B cell (primary cell): ENCODE measurements at places on chromosomes 16 and 17.
A peak's percentile ranks its signal among the peaks of the same experiment; 100 is the strongest.

- H3K27me3 ChIP-seq, result no peaks in the 10 kb centered on the region
- H3K4me1 ChIP-seq, result no peaks in the 10 kb centered on the region
- DNase-seq, result no peak
- no peak overlapping the region for H3K27ac ChIP-seq
- H3K4me3 ChIP-seq, result no peak overlapping the region
- peaks cover 16% of the 10 kb centered on the region for H3K36me3 ChIP-seq
These were observed 15.3 kb downstream of the LCMT1 start for GRCh38 chr16:25126820-25127232.

DNA sequence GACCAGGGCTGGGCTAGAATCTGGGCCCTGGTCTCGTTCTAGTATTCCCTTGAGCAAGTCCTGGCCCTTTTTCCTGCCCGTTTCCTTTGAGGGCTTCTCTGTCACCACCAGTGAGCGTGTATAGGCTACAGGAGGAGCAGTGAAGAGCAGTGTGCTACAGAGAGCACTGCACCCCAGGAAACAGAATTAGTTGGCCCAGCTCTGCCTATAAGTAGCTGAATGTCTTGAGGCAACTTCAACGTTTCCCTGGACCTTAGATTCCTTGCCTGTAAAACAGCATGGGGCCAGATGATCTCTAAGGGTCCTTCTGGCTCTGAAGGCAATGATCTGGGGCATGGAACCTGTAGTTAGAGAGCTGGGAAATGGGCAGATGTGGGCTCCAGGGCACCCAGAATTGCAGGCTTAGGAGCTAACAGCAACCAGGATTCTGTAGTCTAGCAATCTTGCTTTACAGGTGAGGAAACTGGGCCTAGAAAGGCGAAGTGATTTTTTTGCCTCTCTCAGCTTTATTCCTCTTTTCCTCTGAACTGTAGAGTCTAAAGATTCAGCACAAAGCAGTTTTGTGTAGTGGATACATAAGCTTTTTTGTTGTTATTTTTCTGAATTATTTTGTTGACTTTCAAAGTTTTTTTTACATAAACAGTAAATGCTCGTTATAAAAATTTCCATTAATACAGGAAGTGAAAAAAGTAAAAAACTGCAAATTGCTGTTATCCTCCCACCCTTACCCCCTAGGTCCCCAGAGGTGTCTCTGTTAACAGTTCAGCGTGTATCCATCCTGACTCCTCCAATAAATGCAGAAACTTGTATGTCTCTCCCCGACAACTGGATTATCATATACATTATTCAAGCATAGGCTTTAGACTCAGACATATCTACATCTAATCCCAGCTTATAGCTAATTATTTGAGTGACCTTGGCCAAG, 1.7 kb upstream of the MYL4 start:
- H3K27me3 ChIP-seq, result no peaks in the 10 kb centered on the region
- H3K36me3 ChIP-seq, result no peaks in the 10 kb centered on the region
- H3K27ac ChIP-seq, result peak overlapping the region; percentile 97
- H3K4me3 ChIP-seq, result no peak overlapping the region
- DNase-seq, result no peak
- H3K4me1 ChIP-seq, result peaks cover 59% of the 10 kb centered on the region

- H3K4me1 ChIP-seq, result peaks cover 63% of the 10 kb centered on the region
- peak overlapping the region; percentile 4 for H3K27ac ChIP-seq
- peak; percentile 78 for DNase-seq
- H3K27me3 ChIP-seq, result no peaks in the 10 kb centered on the region
These were observed 19.2 kb downstream of the ARHGAP27 start for GRCh38 chr17:45413498-45413923.

GRCh38 chr16:4115209-4115948, 863 bp downstream of the ADCY9 start:
- no peaks in the 10 kb centered on the region for H3K36me3 ChIP-seq
- peaks cover 13% of the 10 kb centered on the region for H3K4me1 ChIP-seq
- H3K4me3 ChIP-seq, result no peak overlapping the region
- H3K27ac ChIP-seq, result no peak overlapping the region

GRCh38 chr17:2939714-2940351, 123.6 kb downstream of the OR1D5 start:
- no peaks in the 10 kb centered on the region for H3K36me3 ChIP-seq
- no peak overlapping the region for H3K27ac ChIP-seq
- H3K4me1 ChIP-seq, result peaks cover 14% of the 10 kb centered on the region
- H3K4me3 ChIP-seq, result no peak overlapping the region
- no peak for DNase-seq
- no peaks in the 10 kb centered on the region for H3K27me3 ChIP-seq

- H3K27me3 ChIP-seq, result no peaks in the 10 kb centered on the region
- no peak overlapping the region for H3K27ac ChIP-seq
- peaks cover 7% of the 10 kb centered on the region for H3K4me1 ChIP-seq
- no peak overlapping the region for H3K4me3 ChIP-seq
- DNase-seq, result no peak
These were observed 1.3 kb upstream of the CCDC92B start for GRCh38 chr17:2750721-2751120.

DNA sequence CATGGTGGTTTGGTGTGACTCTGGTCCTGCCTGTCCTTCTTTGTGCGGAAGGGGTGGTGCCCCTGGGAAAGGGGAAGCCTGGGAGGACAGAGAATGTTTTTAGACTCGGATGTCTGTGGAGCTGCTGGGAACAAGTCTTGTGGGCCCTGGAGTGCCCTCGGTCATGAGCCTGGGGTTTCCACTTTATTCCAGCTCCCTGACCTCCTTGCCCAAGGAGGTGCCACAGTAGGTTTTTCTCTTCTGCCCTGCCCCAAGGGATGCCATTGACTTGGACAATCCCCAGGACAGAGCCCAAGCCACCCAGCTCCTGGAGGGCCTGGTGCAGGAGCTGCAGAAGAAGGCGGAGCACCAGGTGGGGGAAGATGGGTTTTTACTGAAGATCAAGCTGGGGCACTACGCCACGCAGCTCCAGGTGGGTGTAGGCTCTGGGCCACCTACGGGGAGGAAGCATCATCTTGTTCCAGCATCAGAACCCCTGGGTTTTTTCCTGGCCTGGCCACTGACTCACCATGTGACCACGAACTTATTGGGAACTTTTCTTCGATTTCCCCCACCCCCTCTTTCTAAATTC, 1.4 kb downstream of the STAT5A start:
- peak overlapping the region; percentile 89 for H3K27ac ChIP-seq
- H3K4me1 ChIP-seq, result peaks cover 24% of the 10 kb centered on the region
- no peak for DNase-seq
- H3K4me3 ChIP-seq, result peak overlapping the region; percentile 62
- no peaks in the 10 kb centered on the region for H3K27me3 ChIP-seq
- no peaks in the 10 kb centered on the region for H3K36me3 ChIP-seq

GRCh38 chr17:4006165-4006589, 41.9 kb upstream of the ATP2A3 start:
- no peak overlapping the region for H3K27ac ChIP-seq
- H3K4me1 ChIP-seq, result peaks cover 16% of the 10 kb centered on the region
- H3K4me3 ChIP-seq, result no peak overlapping the region

- no peaks in the 10 kb centered on the region for H3K27me3 ChIP-seq
- no peak overlapping the region for H3K4me3 ChIP-seq
- no peak for DNase-seq
- no peaks in the 10 kb centered on the region for H3K36me3 ChIP-seq
- no peak overlapping the region for H3K27ac ChIP-seq
These were observed 83.8 kb upstream of the PMFBP1 start for GRCh38 chr16:72255786-72256185.

GRCh38 chr17:41585301-41586056, 1.2 kb downstream of the KRT14 start:
- no peaks in the 10 kb centered on the region for H3K36me3 ChIP-seq
- no peak overlapping the region for H3K4me3 ChIP-seq
- H3K27ac ChIP-seq, result no peak overlapping the region

DNA sequence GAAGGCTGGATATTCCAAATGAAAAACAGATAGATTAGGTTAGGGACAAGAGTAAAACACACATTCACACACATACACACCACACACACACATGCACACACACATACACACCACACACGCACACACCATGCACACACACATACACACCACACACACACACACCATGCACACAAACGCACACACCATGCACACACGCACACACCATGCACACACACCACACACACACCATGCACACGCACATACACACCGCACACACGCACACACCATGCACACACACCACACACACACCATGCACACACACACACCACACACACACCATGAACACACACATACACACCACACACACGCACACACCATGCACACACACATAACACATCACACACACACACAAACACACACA, 203.7 kb upstream of the ZFHX3 start:
- no peak for DNase-seq
- H3K36me3 ChIP-seq, result no peaks in the 10 kb centered on the region
- H3K4me3 ChIP-seq, result no peak overlapping the region

DNA sequence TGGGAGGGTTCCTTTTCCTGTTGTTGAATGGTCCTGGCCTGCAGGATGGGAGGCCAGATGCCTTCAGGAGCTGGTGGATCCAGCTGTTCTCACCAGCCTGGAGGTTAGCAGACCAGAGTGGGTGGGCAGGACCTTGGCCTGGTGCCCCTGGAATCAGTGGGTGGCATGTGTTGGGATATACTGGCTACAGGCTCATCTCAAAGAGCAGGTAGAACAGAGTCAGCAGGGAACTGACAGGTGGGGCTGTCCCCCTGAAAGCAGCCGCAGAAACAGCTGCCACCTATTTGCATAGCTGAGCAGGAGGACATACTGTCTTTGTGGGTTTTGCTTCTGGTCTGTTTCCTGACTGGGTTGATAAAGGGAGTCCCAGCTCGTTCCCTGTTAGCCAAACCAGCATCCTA, 144.1 kb downstream of the RAB11FIP4 start:
- H3K27me3 ChIP-seq, result no peaks in the 10 kb centered on the region
- peak; percentile 84 for DNase-seq
- H3K27ac ChIP-seq, result no peak overlapping the region
- peaks cover 59% of the 10 kb centered on the region for H3K4me1 ChIP-seq
